Activated gamma-delta T cell (primary cell): ENCODE measurements at places on chromosomes 6 and 20.
A peak's percentile ranks its signal among the peaks of the same experiment; 100 is the strongest.

GRCh38 chr6:11197175-11197536, 35.3 kb downstream of the NEDD9 start:
- DNase-seq, result no peak

DNA sequence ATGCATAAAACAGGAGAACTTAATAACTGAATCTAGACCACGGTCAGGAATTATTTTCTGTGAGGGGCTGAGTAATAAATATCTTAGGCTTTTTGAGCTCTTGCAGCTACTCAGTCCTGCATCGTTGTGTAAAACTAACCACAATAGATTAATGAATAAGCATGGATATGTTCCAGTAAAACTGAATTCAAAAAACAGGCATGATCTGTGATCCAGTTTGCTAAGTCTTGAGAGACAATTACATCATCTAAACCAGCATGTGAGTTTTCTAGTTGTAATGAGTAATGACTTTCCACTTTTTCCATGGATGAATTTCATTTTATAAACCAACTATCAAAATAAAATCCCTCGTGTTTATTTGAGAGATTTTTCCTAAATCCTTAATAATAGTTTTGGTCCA, 336.8 kb downstream of the RFPL4B start:
- no peak for DNase-seq

DNA sequence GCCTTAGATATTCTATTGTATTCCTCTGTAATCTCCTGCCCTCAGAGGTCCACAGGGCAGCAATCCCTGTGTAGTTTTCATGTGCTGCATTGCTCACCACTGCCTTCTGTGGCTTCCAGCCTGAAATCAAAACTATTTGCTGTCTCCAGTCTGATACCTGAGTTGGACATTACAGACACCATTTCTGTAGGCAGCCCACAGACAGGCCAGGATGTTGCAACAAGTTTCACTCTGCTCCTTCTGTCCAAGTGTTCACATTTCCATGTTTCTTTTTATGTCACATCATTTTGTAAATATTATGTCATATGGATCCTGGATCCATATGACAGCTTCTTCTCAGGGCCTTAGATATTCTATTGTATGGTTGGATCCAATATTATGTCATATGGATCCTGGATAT, 21.7 kb downstream of the ECI2 start:
- no peak for DNase-seq

DNA sequence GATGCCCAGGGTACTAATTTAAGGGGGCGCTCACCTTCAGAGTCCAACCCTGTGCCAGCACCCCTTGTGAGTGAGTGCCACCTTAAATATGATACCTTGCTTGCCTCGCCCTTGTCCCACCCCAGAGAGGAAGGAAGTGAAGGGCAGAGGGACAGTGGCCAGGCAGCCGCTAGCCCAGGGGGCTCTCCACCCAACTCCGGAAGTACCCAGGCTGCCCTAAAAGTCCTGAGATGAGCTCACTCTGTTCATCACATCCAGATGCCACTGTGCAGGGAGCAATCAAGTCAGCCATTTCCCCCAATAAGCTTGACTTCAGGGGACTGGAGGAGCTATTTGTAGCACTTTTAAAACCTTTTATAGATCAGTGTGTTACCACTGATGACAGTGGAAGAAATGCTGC, 25.0 kb upstream of the STX16 start:
- no peak for DNase-seq

GRCh38 chr20:51184289-51184688, 161.4 kb upstream of the KCNG1 start:
- no peak for DNase-seq

DNA sequence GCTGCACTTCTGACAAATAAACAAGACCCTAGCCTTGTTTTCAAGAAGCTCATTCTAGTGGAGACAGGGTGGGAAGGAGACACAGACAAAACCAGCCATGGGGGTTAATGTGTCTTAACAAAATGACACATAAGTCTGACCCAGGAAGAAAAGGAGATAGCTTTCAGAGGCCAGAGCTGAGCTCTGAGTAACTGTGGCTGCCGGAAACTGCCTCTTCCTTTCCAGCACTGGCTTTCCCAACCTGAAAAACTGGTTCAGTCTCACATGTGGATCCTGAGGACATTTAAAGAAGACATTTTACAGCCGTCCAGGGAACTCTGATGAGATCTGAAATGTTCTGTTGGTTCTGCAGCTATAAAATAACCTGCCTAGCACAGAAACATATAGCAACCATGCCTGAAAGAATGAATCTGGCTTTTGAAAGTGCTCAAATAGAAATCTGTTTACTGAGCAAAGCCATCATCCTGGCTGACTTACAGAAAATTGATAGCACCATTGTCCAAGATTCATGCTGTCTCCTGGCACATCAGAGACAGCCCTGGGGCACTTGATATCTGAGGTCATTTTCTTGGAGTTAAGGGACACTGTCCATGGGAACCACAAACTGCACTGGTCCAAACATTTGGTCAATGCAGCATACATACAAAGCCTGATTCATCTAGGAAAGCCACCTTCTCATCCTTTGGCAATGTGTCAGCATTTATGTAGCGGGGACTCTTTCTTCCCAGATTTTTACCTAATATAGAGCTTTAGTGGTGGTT, 83.2 kb upstream of the PAX1 start:
- DNase-seq, result no peak

DNA sequence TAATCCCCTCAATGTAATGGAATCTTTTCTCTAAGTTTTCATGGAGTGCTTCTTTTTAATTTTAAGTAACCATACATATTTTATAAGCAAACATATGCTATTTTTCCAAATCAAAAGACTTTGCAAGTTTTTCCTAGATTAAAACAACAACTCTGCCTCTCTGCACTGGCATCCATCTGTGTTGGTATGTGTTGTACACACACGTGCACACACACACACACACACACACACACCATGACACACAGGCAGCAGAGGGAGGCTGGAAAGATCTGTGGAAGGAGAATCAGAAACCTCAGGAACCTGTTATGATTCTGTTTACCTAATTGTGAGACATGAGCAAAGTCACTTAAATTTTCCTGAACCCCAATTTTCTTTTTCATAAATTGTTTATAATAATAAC, 295.0 kb upstream of the PRDM1 start:
- DNase-seq, result no peak

DNA sequence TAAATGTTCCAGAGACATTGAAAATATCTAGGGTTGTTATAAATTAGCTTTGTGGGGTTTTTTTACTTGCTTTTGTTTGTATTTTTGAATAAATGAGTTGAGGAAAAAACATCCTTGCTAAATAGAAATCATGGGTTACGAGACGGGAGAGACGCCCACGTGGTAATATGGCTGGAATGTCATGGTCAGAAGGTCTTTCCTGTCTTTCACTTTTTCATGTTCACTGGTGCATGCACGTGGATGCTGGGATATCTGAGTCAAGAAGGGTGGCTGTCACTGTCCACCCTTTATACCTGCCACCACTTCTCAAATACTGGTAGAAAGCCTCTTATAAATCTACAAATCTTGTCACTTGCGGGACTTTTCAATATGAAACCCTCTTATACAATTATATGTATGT, 258.7 kb upstream of the AGPAT4 start:
- DNase-seq, result no peak

- no peak for DNase-seq
Measured at GRCh38 chr6:119736296-119737021, 386.9 kb upstream of the MAN1A1 start.

DNA sequence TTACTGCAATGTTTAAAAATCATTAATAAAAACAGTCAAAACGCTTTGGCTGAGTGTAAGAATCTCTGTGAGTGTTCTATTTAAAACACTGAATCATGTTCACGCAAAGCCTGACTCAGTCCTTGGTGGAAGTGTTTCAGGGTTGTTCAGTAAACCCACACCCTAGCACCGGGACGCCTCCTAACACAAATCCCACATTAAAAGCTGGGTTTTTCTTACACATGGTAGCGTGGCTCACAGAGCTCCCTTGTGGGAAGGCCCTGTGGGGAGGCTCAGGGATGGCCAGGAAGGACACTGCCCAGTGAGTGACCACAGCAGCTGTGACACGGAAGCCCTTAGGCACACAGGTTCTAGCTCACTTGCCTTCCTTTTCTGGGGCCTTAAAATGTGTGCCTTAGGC, 80.2 kb downstream of the GMPR start:
- no peak for DNase-seq

GRCh38 chr6:136719280-136720044, 72.8 kb downstream of the MAP3K5 start:
- no peak for DNase-seq

DNA sequence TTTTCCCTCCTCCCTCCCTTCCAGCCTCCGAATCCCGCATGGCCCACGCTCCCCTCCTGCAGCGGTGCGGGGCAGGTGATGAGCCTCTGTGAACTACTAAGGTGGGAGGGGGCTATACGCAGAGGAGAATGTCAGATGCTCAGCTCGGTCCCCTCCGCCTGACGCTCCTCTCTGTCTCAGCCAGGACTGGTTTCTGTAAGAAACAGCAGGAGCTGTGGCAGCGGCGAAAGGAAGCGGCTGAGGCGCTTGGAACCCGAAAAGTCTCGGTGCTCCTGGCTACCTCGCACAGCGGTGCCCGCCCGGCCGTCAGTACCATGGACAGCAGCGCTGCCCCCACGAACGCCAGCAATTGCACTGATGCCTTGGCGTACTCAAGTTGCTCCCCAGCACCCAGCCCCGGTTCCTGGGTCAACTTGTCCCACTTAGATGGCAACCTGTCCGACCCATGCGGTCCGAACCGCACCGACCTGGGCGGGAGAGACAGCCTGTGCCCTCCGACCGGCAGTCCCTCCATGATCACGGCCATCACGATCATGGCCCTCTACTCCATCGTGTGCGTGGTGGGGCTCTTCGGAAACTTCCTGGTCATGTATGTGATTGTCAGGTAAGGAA, at the start of gene OPRM1:
Gene OPRM1 (plus strand): TSS at position 10 of the 612 bp plus-strand sequence. CDS start 305 bp downstream, at position 315.
- no peak for DNase-seq

DNA sequence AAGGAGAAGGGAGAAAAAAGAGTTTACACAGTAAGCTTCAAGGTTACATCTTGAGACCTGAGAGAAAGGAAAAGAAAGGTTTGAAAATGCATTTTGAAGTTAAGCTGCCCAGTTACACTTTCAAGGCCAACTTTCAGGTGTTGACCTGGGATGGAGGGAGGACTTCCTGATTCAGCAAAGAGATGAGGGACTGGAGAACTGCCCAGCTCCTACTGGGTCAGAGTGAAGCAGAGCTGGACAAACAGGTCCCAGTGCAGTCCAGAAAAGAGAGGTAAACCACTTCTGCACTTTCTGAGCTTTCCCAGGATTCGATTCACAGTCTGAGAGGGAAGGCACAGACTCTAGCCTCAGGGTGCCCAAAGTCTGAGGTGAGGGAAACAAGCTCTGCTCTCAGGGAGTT, 6.0 kb upstream of the TJAP1 start:
- no peak for DNase-seq

DNA sequence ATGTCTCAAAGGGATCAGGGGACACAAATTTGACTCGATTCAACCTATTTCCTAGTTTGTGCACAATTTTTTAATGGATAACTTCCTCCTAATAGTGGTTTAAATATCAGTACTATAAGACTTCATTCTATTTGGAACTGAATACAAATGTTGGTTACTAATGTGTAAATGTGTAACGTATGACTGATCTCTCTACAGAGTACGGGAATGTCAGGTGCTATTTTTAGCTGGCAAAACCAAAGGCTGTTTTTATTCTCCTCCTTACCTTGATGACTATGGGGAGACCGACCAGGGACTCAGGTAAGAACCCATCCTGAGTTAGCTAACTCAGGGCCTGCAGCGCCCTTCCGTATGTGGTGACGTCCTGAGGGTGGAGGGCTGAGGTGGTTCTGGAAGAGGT, 33.0 kb downstream of the PRPH2 start:
- DNase-seq, result no peak

GRCh38 chr20:62500237-62500864, 24.6 kb upstream of the GATA5 start:
- peak; percentile 33 for DNase-seq

GRCh38 chr20:25274891-25275812, 27.3 kb downstream of the PYGB start:
- no peak for DNase-seq

DNA sequence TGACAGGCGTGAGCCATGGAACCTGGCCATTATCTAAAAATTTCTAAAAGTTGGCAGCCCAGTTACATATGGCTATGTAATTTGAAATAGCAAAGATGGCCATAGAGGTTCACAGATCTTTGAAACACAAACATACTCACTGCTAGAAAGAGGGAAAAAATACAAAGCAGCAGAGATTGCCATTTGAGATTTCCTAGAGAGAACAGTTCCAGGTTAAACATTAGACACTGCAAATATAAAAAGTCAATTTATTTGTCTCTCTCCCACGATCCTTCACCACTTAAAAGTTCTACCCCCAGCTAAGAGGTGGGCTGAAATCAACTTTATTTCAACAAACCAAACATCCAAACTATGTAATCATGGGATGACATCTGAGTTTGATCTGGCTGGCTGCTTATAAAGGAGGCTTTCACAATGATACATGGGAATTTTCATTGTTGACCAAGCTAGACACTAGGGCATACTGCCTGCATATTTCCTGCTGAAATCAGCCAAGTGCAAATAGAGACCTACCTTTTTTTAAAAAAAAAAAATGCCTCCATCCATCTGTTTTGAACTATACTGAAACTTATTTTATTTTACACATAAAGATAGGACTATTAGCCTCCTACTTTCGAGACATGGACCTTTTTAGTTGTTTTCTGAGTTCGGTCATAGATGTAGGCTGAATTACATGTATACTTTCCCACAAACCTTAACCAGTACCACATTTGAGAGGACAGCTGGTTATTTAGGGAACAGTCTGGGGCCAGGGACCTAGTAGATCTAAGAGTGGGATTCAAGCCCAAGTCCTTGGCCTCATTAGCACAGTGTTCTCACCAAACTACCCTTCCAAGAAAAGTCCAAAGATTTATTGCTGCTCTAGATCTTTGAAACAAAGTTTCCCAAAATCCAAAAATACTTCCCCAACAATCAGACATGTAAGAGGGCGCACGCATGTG, 16.6 kb downstream of the DCDC2 start:
- no peak for DNase-seq

GRCh38 chr6:28117386-28118050, 6.9 kb upstream of the ZSCAN16 start:
- no peak for DNase-seq

- DNase-seq, result no peak
Measured at GRCh38 chr6:144155529-144155928, 5.2 kb downstream of the STX11 start.

DNA sequence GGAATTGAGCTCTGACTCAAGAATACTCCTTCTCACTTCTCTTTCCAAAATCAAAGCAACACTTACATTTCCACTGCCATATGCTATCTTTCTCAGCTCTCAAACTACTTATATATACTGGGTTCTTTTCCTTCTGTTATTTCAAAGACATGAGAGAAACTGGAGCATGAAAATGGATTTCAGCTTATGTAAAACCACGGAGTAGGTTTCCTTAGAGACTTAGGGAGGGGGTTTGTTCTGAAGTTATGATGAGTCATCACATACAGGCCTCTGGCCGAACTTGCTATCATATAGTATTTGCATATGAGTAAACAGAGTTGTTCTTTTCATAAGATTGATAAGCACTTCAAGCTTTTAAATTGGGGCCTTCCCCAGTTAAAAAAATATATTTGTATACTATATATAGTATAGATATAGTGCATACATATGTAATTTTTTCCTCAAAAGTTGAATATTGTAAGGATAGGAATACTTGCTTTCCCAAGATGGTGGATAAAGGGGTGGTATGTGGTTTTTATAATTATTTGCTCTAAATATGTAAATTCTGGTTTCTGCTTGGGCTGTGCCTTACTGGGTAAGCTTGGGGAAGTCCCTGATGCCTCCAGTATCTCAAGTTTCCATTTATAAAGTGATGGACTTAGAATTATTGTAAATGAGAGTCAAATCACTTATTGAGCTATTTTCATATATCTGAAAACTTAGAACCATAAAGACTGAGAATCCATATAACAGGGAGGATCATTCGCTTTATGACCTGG, 273.9 kb downstream of the RFPL4B start:
- DNase-seq, result no peak

- DNase-seq, result no peak
Measured at GRCh38 chr6:33926451-33926850, 122.6 kb upstream of the MLN start.
